Inflammatory macrophage treated with lipopolysaccharide for 1 hour (primary cell): ENCODE measurements at places on chromosomes 7 and 10.
A peak's percentile ranks its signal among the peaks of the same experiment; 100 is the strongest.

- no peak for DNase-seq
Measured at GRCh38 chr10:7507887-7508726, 97.3 kb upstream of the SFMBT2 start.

DNA sequence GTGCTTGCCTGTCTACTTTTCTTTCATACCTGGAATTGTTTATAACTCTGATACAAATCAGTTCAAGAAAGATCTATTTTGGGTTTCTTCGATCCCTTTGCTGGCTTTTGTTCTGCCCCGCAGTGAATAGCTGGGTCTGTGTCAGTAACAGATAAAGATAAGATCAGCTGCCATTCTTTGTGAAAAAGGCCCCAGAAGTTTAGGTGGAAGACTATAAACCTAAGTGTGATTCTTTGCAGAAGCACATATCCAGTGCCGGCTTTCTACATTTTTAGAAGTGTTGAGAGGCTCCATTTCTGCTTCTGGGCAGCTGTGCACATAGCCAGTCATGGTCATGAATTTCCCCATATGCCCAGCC, 686.4 kb upstream of the C7orf33 start:
- no peak for DNase-seq

- no peak for DNase-seq
Measured at GRCh38 chr7:156545979-156546378, 94.6 kb upstream of the RNF32 start.

DNA sequence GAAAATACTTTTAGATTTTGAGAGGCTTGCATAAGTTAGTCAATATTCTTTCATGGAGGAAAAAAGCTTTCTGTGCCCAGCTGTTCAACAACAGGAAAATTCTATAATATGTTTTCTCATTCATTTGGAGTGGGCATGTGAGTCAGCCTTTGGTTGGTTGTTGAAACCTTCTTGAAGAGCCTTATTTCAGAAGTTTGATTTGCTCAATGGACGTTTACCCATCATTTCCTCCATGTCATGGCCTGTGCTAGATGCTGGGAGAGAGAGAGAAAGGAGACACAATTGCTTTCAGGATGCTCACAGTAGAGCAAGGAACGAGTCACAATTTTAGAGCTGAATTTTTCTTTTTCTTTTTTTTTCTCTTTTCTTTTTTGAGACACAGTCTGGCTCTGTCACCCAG, 181.7 kb downstream of the PRKCQ start:
- DNase-seq = peak; percentile 66

- no peak for DNase-seq
Measured at GRCh38 chr10:35758076-35758475, 116.0 kb upstream of the FZD8 start.

- DNase-seq = no peak
Measured at GRCh38 chr7:96178581-96178980, 143.3 kb downstream of the SLC25A13 start.

GRCh38 chr7:44735403-44736165, 13.1 kb upstream of the ZMIZ2 start:
- peak; percentile 91 for DNase-seq

GRCh38 chr7:16135658-16136057, 285.7 kb downstream of the CRPPA start:
- no peak for DNase-seq

GRCh38 chr7:26417911-26418413, 126.3 kb downstream of the SNX10 start:
- DNase-seq = no peak

DNA sequence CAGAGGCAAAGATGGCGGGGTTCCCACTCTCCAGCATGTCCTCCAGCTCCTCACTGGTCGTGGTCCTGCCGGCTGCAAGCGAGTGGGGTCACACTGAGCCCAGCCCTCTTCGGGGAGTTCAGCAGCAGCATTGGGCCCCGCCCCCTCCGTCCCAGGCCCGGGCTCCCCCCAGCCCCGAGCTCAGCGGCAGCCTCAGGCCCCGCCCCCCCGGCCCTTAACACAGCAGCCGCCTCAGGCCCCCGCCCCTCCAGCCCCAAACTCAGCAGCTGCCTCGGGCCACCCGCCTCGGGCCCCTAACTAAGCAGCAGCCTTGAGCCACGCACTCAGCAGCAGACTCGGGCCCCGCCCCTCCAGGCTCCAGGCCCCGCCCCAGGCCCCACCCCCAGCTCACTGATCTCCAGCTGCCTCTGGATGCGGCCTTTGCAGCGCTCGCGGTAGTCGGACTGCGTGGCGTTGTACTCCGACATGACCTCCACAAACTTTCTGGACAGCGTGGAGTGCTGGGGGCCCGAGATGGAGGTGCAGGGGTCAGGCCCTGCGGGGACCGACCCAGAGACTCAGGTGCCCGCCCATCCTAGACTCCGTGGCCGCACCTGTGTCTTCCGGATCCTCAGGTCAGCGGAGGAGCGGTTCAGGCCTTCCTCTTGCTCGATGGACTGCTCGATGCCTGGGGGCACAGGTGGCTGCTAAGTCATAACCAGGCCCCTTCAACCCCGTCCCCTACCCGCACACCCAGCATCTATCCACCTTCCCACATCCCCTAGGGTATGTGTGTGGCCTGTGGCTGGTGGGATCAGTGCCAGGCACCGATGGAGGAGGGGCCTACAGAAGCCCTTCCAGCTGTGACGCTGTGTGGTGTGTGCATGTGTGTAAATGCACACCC, 15.5 kb downstream of the STX1A start:
- DNase-seq = peak; percentile 65

DNA sequence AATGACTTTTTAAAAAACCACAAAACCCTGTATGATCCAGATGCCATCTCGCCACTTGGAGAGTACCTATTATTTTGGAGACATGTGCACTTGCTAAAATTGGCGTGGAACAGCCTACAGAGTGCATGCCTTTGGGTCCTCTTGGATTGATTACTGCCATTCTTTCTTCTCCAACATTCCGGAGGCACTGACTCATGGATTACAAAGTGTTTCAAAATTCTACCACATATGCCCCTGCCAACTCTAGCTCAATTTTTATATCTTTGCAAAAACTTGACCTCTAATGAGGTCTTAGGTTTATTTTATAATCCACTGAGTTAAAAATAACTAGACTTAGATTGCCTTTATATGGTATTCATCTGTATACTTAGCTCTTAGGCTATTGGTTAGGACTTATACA, 55.8 kb upstream of the KIF5B start:
- no peak for DNase-seq

DNA sequence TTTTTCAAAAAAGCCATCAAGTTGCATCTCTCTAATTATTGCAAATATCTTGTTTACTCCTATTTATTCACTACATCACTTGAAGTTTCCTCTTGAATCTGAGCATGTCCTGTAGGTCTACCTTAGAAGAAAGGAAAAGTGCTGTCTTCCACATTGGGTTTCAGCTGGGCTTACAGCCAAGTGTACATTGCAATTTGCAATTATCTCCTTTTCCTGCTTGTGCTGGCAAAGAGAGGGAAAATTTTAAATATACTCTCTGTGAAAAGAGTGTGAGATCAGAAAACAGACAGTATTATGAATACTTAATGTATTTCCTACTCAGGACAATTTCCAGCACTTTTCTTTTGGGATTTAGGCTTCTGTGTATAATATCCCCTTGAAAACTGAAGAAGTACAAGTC, 839.7 kb downstream of the CNTNAP2 start:
- no peak for DNase-seq

- no peak for DNase-seq
Measured at GRCh38 chr7:73483171-73483570, 38.9 kb downstream of the BAZ1B start.

GRCh38 chr7:149759093-149759860, 14.1 kb downstream of the ZNF467 start:
- DNase-seq = no peak

GRCh38 chr7:91264924-91265681, 870 bp downstream of the FZD1 start:
- DNase-seq = peak; percentile 43

- no peak for DNase-seq
Measured at GRCh38 chr7:23945472-23945871, 235.5 kb downstream of the STK31 start.

GRCh38 chr10:63409465-63410027, 56.2 kb downstream of the JMJD1C start:
- DNase-seq = no peak

DNA sequence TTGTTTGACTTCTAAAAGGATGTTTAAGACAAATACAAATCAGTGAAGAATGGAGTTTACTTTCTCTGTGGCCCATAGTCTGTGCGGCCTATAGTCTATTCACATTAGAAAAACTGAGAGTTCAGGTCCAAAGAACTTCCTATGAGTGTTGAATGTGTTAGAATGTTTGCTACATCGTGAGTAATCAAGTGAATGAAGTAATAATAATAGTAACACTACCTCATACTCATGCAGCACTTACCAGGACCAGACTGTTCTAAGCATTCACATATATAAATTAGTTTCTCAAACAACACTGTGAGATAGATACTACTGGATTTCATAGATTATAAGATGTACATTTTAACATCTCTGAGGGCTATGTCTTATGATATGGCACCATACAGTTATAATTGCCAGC, 70.4 kb downstream of the RALA start:
- peak; percentile 15 for DNase-seq

DNA sequence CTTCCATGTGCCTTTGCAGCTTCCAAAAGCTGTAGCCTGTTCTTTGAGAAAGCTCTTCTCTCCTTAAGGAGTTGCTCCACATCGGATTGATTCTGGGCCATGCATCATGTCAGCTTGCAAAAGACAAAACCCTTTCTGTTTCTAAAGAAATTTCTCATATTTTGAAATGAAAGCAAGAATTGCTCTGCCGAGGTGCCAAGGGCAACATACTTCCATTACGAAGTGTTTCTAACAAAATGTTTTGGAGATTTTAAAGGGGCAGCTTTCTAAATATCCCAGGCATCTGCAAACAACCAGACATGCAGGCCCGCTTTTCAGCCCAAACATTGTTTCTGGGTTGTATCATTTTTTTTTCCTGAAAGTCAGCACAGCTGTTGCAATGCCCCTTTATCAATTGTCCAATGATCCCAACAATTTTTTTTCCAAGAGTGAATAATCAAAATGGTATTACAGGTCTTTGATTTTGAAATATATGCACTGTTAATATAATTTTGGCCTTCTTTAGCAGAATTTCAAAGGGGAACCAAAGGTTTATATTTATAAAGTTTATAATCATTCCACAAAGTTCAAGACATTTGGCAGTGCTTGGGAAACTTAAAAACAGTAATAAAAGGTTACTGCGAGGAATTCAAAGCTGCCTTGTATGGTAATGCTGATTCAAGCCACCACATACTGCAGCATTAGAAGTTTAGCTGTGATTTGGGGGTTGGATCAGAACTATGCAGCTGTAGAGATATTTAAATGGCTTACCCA, 61.0 kb downstream of the TES start:
- no peak for DNase-seq

GRCh38 chr10:31770307-31770902, 158.2 kb downstream of the ARHGAP12 start:
- peak; percentile 37 for DNase-seq

- DNase-seq = peak; percentile 48
Measured at GRCh38 chr10:34434119-34434594, 380.9 kb downstream of the PARD3 start.

DNA sequence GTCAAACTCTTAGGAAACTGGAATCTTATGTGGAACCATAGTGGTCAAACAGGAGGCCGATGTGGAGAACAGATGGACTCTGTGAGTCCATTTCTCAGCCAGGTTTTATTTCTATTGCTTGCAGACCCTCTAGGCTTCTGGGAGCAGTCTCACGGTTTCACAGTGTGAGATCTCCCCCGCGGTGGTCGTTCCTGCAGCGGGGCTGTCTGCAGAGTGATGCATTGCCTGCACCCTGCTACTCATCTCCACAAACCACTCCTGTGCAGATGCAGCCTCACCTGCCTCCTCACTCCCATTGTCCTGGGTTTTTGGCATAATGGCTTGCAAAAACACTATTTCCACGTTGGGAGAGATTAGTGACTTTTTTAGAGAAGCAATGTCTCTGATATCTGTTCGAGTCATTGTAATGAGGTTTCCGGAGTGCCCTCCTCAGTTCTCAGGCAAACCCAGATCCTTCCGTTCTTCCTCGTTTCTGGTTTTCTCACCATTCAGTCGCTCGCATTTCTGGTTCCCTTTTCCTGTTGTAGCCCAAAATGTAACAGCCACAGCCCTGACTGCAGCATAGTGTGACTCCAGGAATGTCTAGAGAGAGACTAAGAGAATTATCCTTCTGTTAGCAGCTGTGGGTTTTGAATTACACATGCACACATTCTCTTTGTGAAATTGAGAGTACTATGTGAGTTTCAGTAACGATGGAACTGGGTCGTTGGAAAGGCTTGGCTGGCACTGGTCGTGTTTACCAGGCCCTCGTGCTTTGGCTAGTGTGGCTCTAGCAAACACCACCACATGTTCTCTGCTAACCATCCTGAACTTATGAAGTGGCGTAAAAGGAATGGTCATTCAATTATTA, 30.2 kb downstream of the ACADSB start:
- DNase-seq = no peak

- DNase-seq = no peak
Measured at GRCh38 chr7:152564656-152565250, 111.2 kb downstream of the XRCC2 start.

GRCh38 chr10:72335394-72336258, 19.1 kb downstream of the DNAJB12 start:
- DNase-seq = no peak

GRCh38 chr10:117545141-117546019, 2.8 kb downstream of the EMX2 start:
- DNase-seq = no peak

DNA sequence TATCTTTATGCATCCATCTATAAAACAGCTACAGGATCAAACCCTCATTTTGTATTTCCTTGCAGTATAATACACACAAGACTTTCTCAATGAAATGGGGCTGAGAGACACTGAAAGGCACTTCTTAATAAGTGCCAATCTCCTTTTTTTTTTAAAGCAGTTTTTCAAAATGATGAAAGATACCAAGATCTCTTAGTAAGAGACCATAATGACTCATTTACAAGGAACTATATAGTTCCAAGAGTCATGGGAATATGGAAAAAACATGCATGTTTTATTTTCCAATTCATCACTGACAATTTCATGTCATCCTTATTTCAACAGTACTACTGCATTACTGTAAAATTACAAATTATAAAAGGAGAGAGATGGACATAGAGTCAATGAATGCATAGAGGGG, 973.7 kb downstream of the GATA3 start:
- no peak for DNase-seq

GRCh38 chr7:44284881-44285541, 40.4 kb downstream of the CAMK2B start:
- no peak for DNase-seq
